Omental fat pad (tissue), 4 donors: ENCODE measurements at places on chromosomes 2 and 18.

DNA sequence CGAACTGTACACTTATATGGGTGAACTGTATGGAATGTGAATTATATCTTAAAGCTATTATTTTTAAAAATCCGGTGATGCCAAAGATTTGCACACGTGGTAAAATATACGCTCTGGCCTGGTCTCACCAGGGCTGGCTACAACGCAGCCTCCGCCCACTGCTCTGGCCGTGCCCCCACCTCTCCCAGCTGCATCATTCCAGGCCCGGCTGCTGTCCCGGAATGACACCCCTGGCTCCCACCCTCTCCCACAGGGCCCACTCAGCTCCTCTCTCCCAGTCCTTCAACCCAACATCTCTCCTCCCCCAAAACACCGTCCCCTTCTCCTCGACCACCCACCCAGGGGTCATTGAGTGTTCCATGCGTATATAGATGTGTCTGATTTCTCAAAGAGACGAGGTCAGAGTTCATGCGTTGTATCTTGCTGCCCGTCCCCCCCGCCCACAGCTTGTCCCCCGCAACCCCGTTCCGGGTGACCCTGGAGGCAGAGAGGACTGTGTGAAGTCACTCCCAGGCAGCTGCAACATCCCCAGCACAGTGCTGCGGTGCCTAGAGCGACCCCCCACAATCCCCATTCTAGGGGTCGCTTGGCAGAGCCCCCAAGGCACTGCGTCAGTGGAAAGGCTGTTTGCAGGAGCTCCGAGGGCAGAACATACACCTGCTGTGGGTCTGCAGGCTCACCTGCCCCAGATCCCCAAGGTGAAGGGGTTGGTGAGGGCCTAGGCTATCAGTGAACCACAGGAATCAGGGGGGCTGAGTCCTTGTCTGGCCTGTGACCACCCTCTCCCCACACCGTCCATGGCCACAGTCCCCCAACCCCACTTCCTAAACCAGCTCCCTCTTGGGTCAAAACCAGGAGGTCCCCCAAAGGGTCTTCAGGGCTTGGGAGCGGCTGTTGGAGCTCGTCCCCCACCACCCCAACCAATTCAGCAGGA lies 13.3 kb downstream of the DNMT3A start:
- no peak for DNase-seq

GRCh38 chr2:185757356-185757755 lies 18.8 kb downstream of the FSIP2 start:
- no peak for DNase-seq

- no peak for DNase-seq
Measured at GRCh38 chr2:80255918-80256781, 48.4 kb downstream of the LRRTM1 start.

GRCh38 chr2:160125828-160126227 lies 63.4 kb upstream of the PLA2R1 start:
- DNase-seq: no peak

- no peak for DNase-seq
Measured at GRCh38 chr2:37786191-37786698, 114.8 kb upstream of the CDC42EP3 start.

GRCh38 chr18:62354151-62354550 lies 29.0 kb downstream of the TNFRSF11A start:
- DNase-seq: no peak

DNA sequence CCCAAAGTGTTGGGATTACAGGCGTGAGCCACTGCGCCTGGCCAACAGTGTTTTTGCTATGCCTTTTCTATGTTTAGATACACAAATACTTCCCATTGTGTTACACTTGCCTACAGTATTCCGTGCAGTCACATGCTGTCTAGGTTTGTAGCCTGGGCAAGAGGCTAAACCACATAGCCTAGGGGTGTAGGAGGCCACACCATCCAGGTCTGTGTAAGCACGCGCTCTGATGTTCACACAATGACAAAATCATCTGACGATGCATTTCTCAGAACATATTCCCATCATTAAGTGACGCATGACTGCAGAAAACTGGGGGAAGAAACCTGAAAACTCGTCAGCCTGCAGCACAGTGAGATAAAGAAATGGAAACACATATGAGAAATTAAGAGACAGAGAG lies 46.1 kb upstream of the TWIST2 start:
- DNase-seq: no peak

DNA sequence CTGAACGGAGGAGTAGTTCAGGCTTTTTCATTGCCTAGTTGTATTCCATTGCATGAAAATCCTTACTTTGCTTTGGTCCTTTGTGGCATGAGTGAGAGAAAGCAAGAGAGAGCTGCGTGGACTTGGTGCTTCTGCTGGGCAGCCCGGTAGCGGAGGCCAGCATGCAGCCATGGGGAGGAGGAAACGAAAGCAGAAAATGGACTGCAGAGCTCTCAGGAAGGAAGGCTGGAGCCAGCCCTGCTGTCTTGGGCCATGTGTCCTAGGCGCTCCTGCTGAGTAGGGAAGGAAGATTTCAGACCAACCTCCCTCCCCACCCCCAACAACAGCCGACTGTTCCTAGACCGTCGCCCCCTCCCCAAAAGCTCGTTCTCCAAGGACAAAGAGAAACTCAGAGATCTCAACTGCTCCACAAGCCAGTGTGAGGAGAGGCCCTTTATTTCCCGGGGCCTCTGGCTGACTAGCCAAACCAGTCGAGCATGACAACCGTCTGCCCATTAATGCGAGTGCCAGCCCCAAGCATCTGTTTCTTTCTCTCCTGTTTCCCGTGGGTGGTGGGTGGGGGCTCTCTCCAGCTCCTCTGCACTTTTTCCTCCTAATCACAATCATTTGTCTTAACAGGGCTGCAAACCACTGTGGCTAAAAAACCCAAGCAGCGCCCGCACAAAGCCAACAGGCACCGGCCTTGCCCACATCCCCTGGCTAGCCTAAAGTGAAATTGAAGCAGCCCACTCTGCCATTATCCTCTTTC lies 66.8 kb upstream of the FZD7 start:
- no peak for DNase-seq

- DNase-seq: no peak
Measured at GRCh38 chr18:22213333-22213973, 44.1 kb downstream of the GATA6 start.

DNA sequence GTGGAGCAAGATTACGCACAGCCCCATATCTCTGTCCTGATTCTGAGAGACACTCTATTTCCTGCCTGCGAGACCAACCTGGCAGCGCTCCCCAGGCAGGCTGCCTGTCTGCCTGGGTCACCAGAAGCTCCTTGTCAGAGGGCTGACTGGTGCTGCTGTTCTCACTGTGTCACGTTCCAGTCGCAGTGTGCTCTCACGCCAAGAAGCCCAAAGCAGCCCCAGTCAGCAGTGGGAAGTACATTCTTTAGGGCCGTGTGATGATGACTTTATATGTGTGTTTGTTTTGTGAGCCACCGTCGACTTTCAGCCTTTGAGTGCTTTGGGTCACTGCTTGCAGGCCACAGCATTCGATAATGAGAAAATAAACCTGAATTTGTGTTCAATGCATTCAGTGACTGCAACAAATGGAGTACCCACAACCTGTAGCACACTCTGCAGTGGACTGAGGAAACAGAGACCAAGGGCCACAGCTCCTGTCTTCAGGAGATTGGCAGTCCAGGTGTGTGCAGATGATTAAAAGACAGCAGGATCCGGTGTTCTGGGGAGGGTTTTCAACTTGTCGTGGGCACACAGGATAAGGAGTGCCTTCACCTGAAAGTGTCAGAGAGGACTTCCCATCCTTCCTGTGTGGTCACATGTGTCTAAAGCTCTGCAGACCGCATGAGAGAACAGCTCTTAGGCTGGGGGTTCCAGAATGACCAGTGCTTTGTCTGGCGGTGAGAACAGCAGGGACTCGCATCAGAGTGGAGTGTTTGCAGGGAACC lies 4.8 kb downstream of the TNFRSF11A start:
- DNase-seq: no peak

GRCh38 chr18:69267895-69268294 lies 132.8 kb upstream of the DOK6 start:
- DNase-seq: no peak

DNA sequence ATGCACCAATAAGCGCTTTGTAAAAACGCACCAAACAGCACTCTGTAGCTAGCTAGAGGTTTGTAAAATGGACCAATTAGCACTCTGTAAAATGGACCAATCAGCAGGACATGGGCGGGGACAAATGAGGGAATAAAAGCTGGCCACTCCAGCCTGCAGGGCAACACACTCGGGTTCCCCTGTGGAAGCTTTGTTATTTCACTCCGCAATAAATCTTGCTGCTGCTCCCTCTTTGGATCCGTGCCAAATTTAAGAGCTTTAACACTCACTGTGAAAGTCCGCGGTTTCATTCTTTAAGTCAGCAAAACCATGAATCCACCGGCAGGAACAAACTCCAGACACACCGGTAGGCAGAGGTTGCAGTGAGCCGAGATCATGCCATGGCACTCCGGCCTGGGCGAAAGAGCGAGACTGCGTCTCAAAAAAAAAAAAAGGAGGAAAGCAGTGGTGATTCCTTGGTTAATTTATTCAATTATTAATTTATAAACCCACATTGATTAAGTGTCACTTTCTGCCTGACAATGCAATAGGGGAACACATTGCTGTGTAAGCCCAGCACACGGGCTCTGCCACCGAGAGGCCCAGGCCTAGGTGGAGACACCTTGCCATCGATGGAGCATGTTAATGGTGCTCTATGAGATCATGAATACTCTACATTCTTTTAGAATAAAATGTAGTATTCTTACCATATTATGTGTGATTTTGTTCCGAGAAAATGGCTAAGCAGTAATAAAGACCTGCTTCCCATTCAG lies 687.6 kb upstream of the HS6ST1 start:
- DNase-seq: no peak

DNA sequence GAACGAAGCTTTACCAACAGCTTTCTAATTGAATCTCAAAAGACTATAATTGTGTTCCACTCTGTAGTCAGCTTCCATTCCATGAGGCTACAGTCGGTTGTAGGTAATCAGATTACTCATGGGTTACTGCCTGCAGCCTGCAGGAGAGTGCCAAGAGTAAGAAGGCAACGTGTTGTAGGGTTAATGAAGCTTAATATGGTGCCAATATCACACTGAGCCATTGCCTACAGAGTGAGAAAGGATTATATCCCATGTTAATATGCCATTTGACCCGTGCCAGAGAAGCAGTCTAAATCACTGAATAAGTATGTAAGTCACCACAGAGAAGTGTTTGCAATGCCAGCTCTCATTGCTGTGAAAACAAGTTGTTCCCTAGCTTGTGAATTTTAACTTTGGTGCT lies 734.5 kb upstream of the ACVR2A start:
- DNase-seq: no peak

GRCh38 chr2:111665011-111665410 lies 219.0 kb downstream of the ANAPC1 start:
- DNase-seq: no peak

- DNase-seq: no peak
Measured at GRCh38 chr18:47108998-47109405, 41.3 kb downstream of the HDHD2 start.

GRCh38 chr18:54220406-54220805 lies 4.1 kb downstream of the MBD2 start:
- DNase-seq: no peak

GRCh38 chr2:231129216-231129615 lies 4.4 kb upstream of the HTR2B start:
- DNase-seq: no peak

- DNase-seq: no peak
Measured at GRCh38 chr2:136128905-136129304, 11.0 kb upstream of the CXCR4 start.

GRCh38 chr2:190507135-190507534 lies 27.4 kb downstream of the NEMP2 start:
- no peak for DNase-seq

GRCh38 chr2:231069379-231070054 lies 12.8 kb downstream of the PSMD1 start:
- DNase-seq: no peak

DNA sequence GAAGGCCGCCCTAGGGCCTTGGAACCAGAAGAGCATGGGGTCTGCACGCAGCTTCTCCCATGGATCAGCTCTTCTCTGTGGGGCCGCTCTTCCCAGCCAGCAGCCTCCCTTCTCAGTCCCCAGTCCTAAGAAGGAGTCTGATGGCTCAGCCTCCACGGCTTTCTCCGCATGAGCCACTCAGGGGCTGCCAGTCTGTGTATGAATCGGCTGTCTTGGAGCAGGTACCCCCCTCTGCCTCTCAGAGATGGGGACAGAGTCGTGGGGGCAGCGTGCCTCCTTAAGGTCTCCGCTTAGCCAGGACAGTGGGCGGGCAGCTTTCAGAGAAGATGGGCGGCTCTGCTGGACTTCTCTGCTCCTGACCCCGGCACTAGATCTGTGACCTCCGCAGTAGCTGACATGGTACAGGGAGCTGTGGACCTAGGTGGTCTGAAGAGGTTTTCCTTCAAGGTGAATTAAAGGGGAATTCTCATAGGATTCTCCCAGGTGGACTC lies 21.6 kb downstream of the INPP5D start:
- no peak for DNase-seq

- no peak for DNase-seq
Measured at GRCh38 chr2:8244639-8245038, 437.2 kb upstream of the ID2 start.

DNA sequence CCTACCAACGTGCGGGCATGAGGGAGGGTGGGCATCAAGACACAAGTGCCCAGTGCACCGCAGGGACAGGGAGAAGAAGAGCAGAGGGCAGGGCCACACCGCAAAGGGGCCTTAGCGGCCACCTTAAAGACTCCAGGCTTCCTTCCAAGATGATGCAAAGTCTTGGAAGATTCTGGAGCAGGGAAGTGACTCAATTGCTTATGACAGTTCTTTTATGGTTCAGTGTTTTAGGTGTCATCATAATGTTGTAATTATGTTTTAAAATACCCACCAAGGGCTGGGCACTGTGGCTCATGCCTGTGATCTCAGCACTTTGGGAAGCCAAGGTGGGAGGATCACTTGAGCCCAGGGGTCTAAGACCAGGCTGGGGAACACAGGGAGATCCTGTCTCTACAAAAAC lies 44.5 kb upstream of the SEMA4C start:
- no peak for DNase-seq

GRCh38 chr18:35516351-35516750 lies 18.6 kb upstream of the INO80C start:
- no peak for DNase-seq

GRCh38 chr2:225841314-225841713 lies 441.8 kb downstream of the NYAP2 start:
- DNase-seq: no peak

DNA sequence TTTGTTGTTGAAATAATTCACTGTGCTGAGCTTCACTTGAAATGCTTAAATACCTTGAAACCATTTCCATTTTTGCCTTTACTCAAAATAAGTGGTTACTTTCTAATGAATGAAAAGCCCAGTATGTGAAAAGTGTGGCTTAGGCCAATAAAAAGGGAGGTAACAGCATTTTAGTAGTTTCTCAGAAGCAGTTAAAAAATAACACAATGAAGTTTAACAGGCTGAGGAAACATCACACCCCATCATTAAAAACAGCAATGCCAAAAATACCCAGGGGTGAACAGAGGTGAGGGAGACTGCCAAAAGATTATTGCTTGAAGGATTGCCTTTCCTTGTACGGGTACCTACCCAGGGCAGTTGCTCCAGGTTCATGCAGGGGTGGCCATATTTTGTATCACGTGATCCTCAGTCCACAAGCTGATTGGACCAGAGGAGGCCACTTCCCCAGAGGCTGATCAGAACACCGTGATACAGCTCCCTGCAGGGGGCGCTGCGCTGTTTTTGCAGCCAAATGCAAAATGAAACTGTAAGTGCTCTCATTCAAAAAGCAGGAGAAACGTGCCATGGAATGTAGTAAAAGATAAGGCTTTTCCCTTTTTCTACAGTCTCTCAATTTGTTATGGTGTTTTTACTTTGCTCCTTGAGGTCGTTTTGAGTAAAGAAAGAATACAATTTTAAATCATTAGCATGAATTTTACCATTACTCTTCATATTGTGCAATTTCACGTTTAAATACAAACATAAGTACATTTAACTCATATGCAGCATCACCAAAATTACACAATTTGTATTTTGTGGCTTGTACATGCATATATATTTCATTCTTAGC lies 70.2 kb upstream of the SH3BP4 start:
- DNase-seq: peak; percentile 66
